ENCODE measurements at places on chromosomes 5 and 9.

GRCh38 chr9:130839132-130840111 lies 4.4 kb downstream of the ABL1 start:
- DNase-seq = no peak

- no peak for DNase-seq
Observed at GRCh38 chr5:159762921-159763320, 153.4 kb upstream of the ADRA1B start.

DNA sequence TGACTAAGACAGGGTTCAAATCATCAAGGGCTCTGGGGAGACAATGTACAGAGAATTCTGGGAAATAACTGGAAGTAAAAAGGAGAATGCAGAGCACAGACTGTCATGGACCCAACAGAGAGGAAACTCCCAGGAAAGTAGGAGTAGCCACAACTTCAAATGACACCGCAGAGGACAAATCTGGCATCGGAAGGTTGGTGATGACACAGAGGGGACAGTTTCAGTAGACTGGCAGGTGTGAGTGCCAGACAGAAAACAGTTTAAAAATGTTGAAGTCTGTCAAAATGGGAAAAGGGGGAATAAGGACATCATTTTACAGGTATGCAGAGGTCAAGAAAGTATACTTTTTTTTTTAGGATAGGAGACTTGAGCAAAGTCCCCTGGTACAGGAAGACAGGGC lies 70.2 kb downstream of the EPB41L4A start:
- no peak for DNase-seq

GRCh38 chr9:73095425-73095824 lies 56.2 kb upstream of the ANXA1 start:
- DNase-seq = no peak

GRCh38 chr5:159083548-159084452 lies 15.9 kb downstream of the EBF1 start:
- no peak for DNase-seq
